Stimulated activated CD8-positive, alpha-beta memory T cell treated with anti-CD3 and anti-CD28 coated beads, Interleukin-4, amount 100 ng/mL, for 1 hour (primary cell): ENCODE measurements at places on chromosomes 11 and 22.

- no peak for DNase-seq
Measured at GRCh38 chr22:24498824-24499223, 3.7 kb downstream of the UPB1 start.

GRCh38 chr11:69972351-69972802, 105.7 kb upstream of the ANO1 start:
- no peak for DNase-seq

GRCh38 chr22:33035272-33035863, 22.8 kb downstream of the SYN3 start:
- DNase-seq: no peak

GRCh38 chr11:131982154-131982553, 611.7 kb downstream of the NTM start:
- no peak for DNase-seq

DNA sequence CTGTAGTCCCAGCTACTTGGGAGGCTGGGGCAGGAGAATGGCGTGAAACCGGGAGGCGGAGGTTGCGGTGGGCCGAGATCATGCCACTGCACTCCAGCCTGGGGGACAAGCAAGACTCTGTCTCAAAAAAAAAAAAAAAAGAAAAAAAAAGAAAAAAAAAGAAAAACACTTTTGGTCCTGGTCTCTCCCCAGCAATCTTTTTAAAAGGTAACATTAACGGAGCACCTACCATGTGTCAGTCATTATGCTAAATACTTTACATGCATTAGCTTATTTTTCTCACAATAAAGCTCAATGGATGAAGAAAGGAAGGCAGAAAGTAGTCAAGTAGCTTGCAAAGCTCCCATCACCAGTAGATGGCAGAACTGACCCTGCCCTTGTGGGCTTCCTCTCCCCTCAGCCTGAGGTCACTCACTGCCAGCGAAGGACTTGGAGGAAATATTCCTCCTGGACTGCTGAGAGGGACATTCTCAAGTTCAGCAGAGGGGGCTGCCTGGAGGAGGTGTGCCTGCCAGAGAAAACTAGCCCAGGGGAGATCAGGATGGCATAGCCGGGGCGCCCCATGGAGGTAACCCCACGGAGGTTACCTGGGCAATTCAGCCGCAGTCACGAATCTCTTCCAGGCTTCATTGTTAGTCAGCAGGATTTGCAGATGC, 15.5 kb downstream of the APOL3 start:
- DNase-seq: no peak

GRCh38 chr11:130145975-130146776, 13.4 kb upstream of the ST14 start:
- no peak for DNase-seq

- no peak for DNase-seq
Measured at GRCh38 chr11:68710409-68710808, 26.1 kb downstream of the GAL start.

DNA sequence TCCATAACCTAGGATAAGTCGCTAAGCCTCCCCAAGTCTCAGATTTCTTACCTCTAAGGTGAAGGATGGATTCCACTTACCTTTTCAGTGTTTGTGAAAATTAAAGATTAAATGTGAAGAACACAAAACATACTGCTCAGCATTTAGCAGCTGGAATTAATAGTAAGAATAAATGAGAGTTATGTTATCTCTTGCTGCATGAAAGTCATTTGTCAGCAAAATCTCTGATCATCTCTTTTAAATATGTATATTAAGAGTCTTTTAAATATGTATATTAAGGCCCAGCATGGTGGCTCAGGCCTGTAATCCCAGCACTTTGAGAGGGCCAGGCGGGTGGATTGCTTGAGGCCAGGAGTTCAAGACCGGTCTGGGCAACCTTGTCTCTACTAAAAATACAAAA, 72.3 kb upstream of the TTC12 start:
- no peak for DNase-seq

DNA sequence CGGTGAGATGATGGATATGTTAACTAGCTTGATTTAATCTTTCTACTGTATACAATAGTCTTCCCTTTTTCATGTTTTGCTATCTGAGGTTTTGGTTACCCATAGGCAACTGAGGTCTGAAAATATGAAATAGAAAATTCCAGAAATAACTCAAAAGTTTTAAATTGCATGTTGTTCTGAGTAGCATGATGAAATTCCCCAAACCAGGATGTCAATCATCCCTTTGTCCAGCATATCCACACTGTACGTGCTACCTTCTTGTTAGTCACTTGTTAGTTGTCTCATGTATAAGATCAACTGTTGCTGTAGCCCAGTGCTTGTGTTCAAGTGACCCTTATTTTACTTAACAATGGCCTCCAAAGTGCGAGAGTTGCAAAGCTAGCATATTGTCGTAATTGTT, 21.2 kb upstream of the OR10W1 start:
- DNase-seq: no peak

DNA sequence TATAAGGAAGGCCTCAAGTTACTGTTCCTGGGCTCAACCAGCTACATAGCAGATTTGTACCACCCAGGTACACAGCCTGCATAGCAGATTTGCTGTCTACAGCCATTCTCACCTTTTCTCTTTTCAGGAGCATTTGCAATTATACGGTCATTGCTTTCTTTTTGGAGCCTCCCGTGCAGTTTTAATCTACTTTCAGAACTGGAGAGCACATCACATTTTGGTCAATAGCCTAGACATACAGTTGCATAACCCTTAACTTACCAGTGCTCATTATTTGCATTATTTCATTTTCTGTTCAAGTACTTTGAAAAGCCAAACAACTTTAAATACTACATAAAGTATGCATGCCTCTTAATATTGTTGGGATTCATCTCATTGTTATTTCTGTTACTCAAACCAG, 150.5 kb upstream of the SORL1-AS1 start:
- no peak for DNase-seq

GRCh38 chr11:26830218-26830617, 108.4 kb upstream of the SLC5A12 start:
- no peak for DNase-seq

- no peak for DNase-seq
Measured at GRCh38 chr11:121295246-121296029, 2.9 kb downstream of the SC5D start.

DNA sequence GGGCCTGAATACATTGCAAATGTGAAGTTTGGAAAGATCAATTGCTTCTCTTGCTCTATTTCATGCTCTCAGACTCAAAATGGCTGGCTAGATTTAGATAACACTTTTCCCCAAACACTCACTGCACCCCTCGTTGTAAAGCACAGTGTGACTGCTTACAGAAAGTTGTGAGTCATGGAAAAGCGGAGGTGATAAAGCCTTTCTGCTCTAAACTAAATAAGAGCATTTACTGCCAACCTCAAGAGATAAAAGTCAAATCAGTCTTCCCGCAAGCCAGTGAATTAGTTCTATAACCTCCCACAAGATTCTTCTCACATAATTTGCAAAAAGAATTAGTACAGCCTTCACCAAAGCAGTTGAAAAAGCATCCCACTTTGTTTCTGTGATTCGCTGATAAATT, 168.7 kb downstream of the WT1 start:
- DNase-seq: no peak

DNA sequence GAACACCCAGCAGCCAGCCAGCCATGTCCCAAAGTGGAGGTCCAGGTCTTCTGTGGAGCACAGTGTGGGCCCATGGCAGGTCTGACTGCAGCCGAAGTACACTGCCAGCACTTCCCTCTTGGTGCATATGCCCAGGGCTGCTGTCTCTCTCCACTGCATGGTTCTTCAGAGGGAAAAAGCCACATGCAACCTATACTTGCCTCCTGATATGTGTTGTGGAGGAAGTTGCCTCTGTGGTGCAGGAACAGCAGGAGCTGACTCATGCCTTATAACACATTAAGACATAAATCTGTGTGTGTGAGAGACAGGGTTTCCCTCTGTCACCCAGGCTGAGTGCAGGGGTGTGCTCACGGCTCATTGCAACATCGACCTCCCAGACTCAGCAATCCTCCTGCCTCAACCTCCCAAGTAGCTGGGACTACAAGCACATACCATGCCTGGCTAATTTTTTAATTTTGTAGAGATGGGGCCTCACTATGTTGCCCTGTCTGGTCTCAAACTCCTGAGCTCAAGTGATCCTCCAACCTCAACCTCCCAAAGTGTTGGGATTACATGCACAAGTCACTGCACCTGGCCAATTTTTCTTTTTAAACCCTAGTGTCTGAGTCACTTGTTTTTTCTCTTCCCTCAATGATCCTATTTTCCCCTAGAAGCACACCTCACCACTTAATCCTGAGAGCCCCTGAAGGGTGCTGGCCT, 98.8 kb downstream of the MPPED2 start:
- DNase-seq: no peak

- no peak for DNase-seq
Measured at GRCh38 chr22:48823941-48824340, 1003.7 kb downstream of the BRD1 start.

GRCh38 chr11:12802418-12803085, 128.3 kb downstream of the TEAD1 start:
- no peak for DNase-seq

- DNase-seq: peak; percentile 65
Measured at GRCh38 chr11:46367244-46367915, 14.1 kb upstream of the MDK start.

DNA sequence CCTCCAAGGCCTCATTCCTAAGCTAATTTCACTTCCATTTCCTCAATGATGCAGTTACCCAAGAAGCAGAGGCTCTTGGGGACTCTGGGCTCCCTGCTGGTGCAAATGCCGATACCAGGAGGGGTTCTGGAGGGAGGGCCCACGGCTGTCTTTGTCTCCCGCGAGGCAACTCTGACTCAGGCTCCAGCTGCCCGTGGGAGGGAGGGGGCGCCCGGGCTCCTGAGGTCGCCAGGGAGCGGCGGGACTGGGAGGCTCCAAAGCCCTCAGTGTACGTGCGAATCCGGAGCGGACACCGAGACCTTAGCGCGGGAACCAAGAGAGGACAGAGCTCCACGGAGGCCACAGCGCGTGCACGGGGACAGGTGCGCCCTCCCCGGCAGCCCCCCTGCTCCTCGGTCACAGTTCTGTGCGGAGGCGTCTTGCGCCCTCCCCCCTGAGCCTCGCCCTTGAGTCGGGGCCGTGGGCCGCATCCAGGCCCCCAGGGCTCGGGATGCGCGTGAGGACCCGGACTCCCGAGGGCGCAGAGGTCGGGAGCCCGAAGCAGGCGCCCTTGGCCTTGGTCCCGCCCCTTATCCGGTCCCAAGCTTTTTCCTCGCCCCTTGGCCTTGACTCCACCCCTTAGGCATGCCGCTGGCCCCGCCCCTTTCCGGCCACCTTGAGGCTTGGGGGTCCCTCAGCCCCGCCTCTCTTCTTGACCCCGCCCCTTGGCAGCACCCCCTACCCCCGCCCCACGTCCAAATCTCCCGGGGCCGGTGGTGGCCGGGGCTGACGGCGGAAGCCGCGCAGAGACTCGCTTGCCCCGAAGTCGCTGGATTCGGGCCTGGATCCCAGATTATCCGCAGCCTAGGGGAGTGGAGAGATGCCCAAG, 4.7 kb upstream of the SHISA8 start:
- no peak for DNase-seq

DNA sequence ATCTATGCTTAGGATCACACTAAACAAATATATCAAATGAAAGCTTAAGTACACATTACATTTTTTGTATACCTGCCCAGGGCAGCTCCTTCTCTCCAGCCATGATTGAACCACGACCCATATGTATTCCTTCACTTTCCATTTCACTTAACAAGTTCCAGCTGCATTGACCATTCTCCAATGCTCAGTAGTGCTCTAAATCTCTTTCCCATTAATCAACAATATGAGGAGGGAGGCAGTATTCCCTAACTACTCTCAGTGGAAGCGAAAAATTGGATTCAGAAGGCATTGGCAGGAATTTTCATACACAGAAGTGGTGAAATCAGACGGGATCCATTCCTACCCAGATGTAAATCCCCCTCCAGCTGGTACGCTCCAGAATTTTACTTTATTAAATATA, 372.0 kb upstream of the LUZP2 start:
- no peak for DNase-seq

GRCh38 chr11:83063073-83063754, 8.5 kb downstream of the RAB30 start:
- no peak for DNase-seq
